ENCODE measurements at places on chromosomes 16 and 17.

- no peak for DNase-seq
Measured at GRCh38 chr17:80843741-80844156, 147.9 kb upstream of the CHMP6 start.

GRCh38 chr16:85923153-85924021, 24.4 kb downstream of the IRF8 start:
- DNase-seq, result no peak

DNA sequence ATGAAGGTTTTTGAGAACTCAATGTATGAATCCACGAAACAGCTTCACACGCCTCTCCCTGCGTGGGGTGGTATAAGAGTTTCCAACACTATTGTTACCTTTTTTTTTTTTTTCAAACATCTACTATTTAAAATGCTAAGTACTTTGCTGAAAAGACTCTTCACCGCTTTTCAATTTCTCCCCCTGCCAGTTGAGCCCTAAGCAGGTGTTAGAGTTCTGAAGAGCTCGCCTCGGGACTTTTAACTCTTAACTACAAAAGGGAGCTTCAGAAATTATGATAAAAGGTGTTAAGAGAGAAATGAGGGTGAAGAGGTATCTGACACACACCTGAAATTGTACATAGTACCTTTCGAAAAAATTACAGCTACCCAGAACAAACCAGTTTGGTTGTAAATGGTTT, 20.9 kb upstream of the PSMD7 start:
- DNase-seq, result no peak

DNA sequence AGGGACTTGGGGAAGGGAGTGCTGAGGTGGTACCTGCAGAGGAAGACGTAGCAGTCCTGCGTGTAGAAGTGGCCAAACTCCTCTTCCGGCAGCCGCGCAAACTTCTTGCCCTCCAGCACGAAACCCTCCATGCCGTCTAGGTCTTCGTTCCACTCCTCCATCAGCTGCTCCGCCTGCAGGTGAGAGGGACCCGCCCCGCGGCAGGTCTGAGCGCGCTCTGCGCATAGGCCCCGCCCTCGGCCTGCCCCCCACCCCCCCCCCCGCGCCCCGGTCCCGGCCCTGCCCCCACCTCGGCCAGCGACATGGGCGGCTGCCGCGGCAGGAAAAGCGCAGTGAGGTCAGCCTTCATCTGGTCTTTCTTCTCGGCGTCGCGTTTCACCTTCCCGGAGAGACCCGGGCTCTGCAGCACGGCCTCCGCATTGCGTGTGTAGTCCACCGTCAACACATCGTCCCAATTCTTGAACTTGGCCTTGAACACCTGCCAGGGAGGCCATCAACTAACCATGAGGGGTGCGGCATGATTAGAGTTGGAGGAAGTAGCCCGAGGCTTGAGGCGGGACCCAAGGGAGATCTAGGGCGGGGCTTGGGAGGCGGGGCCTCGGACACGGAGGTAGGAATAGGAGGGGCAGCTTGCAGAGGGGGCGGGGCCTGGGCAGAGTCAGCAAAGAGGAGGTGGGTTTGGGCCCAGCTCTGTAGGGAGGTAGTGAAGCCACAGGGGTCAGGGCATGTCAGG, 11.5 kb downstream of the FLII start:
- DNase-seq, result peak; percentile 92

DNA sequence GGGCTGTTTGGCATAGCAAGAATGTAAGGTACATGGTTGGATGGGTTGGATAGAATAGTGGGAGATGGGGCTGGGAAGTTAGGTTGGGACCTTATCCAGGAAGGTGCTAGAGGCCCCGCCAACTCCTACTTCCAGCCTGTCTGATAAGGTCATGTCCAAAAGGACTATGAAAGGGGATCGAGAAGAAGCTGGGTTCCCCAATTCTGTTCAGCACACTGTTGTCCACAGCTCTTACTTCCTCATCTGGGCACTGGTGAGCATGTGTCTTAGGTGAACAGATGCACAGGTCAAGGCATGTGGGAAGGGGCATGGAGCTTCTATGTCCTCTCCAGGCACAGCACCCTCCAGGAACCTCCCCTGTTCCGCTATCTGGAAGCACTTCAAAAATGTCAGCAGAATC, 5.6 kb upstream of the ULK2 start:
- no peak for DNase-seq

- no peak for DNase-seq
Measured at GRCh38 chr16:57529391-57530103, 6.8 kb downstream of the CCDC102A start.

DNA sequence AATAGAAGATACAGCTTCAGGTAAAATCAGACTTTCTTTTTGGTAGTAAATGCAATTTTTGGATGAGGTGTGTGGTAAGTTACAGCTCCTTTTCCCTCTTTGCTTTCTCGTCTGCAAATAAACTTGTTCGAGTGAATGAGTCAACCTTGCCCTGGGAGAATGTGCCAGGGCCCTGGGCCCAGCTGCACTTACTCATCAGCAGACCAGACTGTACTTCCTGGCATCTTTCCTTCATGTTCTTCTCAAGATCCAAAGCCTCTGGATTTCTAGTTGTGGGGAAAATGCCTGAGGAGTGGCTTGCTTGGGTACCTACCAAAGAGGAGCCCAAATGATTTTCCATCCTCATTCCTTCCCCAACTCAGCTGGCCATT, 5.4 kb upstream of the G6PC1 start:
- no peak for DNase-seq

- no peak for DNase-seq
Measured at GRCh38 chr17:2478458-2478857, 33.2 kb downstream of the METTL16 start.

GRCh38 chr17:46010597-46011186, 11.6 kb downstream of the STH start:
- DNase-seq, result no peak

DNA sequence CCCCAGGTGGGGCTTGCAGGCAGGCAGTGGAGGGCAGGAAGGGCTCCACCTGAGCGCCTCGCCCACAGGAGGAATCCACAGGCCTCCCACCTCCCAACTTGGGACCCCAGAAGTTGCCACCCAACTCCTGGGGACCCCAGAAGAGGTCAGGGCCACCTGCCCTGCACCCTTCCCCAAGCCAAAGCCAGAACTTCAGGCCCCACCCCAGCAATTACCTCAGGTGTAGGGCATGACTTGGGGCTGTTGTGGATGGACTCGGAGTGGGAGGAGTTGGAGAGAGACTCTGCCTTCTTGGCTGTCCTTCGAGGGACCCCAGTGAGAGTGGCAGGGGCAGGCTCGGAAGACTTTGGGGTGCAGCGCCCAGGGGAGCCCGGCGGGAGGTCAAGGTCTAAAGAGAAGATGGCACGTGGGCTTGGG, 10.5 kb downstream of the TSPOAP1 start:
- DNase-seq, result no peak

- no peak for DNase-seq
Measured at GRCh38 chr17:54836723-54837462, 63.8 kb upstream of the TOM1L1 start.

- no peak for DNase-seq
Measured at GRCh38 chr16:56609463-56609921, 1.1 kb downstream of the MT2A start.

DNA sequence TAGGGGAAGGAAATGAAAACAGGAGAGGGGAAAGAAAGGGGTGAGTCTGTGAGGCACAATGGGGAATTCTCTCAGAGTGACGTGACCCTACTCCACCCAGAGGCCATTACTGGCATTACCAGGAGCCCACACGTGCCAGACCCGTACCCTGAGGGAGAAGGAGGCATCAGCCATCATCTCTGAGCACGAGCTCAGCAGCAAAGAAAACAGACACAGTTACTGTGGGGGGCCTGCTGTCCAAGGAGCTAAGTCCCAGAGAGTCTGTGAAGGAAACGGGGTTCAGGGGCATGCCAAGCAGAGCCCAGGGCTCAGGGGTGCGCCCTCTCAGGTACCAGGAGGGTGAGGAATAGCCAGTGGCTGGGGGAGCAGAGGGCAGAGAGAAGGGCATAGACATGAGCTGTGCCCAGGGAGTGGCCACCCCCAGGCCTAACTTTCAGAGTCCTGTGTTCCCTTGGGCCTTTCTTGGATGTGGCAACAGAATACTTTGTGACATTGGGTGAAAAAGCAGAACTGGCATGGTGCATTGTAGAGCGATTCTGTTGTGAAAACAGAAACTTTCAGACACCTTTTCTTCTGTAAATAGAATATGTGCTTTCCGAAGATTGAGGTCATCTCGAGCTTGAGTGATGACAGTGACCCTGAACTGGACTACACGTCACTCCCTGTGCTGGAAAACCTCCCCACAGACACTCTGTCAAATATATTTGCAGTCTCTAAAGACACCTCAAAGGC, 11.3 kb downstream of the TAF1C start:
- peak; percentile 38 for DNase-seq

- DNase-seq, result no peak
Measured at GRCh38 chr17:72466199-72466598, 345.4 kb downstream of the SOX9 start.

- no peak for DNase-seq
Measured at GRCh38 chr16:600781-601180, 10.9 kb downstream of the RAB40C start.

GRCh38 chr17:56076980-56077379, 76.3 kb upstream of the ANKFN1 start:
- no peak for DNase-seq

- no peak for DNase-seq
Measured at GRCh38 chr16:947255-947921, 23.4 kb downstream of the LMF1 start.

- no peak for DNase-seq
Measured at GRCh38 chr16:53892155-53892554, 188.2 kb downstream of the FTO start.

GRCh38 chr16:50665128-50665878, 15.8 kb downstream of the SNX20 start:
- DNase-seq, result peak; percentile 0

DNA sequence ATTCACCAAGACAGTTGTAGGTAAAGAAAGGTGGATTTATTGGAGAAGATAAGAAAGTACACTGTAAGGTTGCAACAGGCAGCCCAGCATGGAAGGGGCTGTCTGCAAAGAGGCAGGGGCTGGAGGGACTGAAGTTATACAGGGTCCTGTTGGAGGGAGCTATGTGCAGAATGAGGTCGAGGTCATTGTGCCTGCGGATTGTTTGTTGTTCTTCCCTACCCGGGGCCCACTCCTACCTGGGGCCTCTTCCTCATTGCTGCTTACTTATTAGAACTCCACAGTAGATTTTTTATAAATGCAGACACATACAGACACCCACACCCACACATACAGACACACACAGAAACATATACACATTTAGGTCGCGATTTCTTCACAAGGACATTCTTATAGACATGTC, 466.2 kb downstream of the MAF start:
- no peak for DNase-seq

DNA sequence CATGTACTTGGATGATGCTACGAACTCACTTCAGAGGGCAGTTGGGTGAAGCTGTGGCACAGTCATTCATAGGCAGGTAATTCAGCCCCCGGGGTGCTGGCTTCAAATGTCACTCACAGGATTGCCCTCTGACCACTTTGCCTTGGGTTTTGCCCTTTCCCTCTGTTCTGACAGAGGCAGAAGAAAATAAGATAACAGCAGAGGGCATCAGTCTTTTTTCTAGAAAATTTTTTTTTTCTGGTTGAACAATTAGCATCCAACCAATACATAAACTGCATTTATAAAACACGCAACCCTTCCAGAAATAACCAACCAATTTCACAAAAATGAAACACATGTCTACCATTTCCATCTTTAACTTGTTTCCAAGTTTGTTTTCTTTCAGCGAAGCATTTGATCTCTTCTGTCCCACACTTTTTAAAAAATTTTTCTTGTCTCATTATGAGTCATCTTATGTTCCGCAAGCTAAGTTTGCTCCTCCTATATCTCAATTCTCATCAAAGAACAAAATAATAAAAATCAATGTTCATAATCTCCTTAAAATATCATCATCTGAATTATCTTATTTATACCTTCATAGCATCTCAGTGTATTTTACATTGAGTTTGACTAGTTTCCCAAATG, 15.6 kb downstream of the NACA2 start:
- no peak for DNase-seq

GRCh38 chr17:19703828-19704613, 12.4 kb downstream of the SLC47A2 start:
- no peak for DNase-seq

DNA sequence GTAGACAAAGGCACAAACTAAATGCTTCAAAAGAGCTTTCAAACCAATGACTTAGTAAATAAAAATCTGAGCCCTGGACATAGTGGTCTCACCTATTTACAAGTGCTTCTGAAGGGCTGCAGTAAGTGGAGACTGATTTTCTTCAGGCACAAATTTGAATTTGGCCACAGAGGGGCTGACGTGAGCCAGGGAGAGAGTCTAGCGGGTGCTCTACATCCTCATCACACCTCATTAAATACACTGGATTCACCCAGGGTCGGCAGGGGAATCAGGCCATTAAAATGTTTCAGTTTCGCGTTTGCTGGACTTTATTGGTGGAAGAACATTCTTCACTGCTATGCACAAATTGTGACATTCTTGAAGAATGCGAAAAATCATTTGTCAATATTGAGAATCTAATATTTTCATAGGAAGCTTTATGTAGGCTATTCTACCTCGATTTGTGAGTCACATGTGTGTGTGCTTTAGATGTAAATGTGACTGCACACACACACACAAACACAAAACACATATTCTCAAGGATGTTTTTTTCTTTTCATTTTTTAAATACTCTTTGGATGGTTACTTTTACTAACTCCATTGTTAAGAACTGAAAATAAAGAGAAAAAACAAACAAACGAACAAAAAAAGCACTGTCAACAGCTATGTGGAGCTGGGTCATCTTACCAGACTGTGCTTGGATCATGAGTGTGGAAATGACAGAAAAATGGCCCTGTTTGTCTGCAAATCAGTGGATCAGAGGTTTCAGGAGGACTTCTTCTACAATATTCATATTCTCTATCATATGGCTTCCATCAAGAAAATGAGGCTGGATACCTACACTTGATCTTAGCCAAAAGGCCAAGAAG, 58.9 kb downstream of the CDH11 start:
- DNase-seq, result no peak

DNA sequence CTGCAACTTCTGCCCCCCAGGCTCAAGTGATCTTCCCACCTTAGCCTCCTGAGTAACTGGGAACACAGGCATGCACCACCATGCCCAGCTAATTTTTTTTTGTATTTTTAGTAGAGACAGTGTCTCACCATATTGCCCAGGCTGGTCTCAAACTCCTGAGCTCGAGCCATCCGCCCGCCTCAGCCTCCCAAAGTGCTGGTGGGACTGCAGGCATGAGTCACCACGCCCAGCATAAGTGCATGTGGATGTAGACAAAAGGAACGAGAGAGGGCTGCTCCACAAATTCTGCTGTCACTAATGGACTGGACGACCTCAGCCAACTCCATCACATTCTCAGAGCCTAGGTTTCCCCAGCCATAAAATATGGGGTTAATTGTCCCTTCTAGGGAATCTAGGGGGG, 7.7 kb upstream of the SP2 start:
- DNase-seq, result no peak

GRCh38 chr17:4576729-4577322, 7.5 kb upstream of the SMTNL2 start:
- DNase-seq, result peak; percentile 13
